ENCODE measurements at places on chromosomes 5 and 9.

GRCh38 chr5:181245427-181246275, 1.9 kb upstream of the RACK1 start:
- DNase-seq, result no peak

- no peak for DNase-seq
These were observed 48.2 kb upstream of the TLR4 start for GRCh38 chr9:117656002-117656401.

DNA sequence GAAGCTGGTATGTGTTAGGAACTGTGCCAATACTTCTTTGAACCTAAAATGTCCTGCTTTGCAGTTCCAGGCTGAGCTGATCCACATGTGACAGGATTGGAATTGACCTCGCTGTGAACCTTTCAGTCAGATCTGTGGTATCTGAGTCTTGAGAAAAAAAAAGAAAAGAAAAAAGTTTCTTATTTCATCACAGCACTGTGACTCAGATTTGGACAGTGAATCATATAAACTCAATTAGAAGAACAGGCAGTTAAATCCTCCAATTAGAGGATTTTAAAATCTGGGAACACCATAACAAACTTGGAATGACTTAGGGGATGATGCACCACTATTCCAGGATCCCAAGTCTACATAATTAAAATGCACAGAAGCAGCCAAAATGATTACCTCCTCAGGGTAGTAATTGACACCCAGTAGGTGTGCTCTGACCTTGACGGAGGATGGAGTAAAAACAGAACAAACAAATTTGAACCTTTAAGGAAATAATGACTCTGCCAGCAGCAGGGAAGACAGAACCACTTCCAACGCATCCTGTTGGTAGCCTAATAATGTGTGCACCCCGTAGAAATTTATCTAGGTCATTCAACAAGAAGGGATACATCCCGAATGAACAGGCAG, 57.8 kb upstream of the RAI14 start:
- no peak for DNase-seq

- no peak for DNase-seq
These were observed 144.7 kb upstream of the LRRTM2 start for GRCh38 chr5:139019880-139020279.

DNA sequence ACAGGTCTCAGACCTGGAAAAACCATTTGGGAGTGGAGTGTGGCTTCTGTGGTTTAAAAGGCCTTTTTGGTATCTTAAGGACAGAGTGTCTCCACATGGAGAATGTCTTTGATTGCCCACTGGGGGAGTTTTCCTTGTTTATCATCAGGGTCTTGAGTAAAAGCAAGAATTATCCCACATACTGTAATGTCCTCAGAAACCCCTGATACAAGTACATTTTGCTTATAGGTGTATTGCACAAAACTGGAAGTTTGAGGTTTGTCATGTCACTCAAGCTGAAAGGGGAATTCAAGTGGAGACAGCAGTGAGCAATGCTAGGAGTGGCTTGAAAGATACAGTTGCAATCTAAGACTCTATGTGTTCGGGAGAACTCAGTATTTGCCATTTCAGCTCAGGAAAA, 62.7 kb upstream of the GRAMD2B start:
- no peak for DNase-seq

GRCh38 chr5:156498226-156498980, 171.4 kb downstream of the SGCD start:
- DNase-seq, result no peak

- no peak for DNase-seq
These were observed 1022.3 kb downstream of the EFNA5 start for GRCh38 chr5:106648401-106648800.

GRCh38 chr5:159907689-159908590, 8.3 kb upstream of the ADRA1B start:
- no peak for DNase-seq

DNA sequence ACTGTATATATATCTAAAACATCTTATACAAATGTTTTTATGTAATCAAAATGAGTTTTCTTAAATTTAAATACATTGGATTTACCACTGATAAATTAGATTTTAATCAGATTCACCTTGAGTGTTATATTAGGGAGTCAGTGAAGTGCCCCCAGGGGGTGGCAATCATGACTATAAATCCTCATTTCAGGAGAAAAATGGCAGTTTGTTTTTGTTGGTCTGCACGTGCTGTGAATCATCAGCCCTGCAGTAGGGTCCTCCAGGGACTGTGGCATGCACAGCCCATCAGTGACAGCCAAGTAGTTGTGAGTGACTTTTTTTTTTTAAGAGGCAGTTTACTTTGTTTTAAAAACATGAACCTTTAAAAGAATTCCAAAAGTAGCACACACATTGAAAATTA, 65.2 kb downstream of the ZSWIM6 start:
- no peak for DNase-seq

DNA sequence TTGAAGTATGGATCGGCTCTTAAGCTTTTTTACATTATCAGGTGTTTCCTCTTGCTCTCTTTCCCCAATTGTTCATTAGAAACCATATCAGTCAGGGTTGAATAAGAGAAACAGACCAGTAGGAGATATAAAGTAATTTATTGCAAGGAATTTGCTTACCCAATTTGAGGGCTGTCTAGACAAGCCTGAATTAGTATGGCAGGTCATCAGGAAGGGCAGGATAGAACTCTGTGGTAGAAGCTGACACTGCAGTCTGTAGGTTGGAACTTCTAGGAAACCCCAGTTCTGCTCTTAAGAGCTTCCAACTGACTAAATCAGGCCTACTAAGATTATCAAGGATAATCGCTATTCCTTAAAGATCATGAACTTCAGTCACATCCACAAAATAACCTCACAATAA, 24.3 kb downstream of the ISOC1 start:
- DNase-seq, result no peak

DNA sequence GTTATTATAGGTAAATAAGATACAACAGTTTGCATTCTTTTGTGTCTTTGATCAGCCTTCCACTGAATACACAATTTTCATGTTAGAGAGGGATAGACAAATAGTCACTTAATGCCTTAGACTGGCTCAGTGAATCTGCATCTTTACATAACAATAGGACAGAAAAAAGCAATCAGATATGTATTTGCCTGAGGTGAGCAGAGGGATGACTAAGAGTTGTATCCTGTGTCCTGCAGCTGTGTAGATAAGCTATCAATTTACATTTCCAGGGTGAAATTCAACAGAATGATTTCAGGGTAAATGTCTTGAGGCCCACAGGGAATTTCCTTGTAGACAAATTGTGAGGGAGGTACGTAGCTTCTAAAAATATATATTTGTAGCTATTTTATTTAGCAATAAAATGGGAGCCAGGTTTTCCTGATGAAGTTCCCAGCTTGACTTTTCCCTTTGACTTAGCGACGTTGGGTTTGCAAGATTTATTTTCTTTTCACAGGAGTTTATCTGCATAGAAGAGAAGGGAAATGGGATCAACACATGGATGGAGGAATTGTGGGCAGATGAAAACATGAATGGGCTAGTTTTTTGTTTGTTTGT, 586.1 kb upstream of the CDH6 start:
- DNase-seq, result no peak

DNA sequence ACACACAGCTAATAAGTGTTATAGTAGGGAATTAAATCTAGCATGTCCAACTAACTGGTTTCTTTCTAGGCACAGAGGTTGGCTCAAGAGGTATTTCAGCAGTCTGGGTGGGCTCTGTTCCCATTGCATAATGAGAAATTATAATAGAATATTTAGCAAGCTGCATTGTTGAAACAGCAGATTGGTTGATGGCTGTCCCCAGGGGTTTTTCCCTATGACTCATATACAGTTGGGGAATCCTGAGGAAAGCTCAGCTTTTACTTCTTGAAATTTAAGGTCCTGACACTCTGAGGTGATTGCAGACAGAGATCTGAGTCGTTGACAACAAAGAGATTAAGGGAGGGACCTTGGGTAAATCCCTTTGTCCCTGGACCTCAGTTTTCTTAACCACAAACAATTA, 38.3 kb upstream of the TNFSF8 start:
- no peak for DNase-seq

GRCh38 chr5:115810761-115811160, 5.7 kb downstream of the CDO1 start:
- DNase-seq, result no peak

DNA sequence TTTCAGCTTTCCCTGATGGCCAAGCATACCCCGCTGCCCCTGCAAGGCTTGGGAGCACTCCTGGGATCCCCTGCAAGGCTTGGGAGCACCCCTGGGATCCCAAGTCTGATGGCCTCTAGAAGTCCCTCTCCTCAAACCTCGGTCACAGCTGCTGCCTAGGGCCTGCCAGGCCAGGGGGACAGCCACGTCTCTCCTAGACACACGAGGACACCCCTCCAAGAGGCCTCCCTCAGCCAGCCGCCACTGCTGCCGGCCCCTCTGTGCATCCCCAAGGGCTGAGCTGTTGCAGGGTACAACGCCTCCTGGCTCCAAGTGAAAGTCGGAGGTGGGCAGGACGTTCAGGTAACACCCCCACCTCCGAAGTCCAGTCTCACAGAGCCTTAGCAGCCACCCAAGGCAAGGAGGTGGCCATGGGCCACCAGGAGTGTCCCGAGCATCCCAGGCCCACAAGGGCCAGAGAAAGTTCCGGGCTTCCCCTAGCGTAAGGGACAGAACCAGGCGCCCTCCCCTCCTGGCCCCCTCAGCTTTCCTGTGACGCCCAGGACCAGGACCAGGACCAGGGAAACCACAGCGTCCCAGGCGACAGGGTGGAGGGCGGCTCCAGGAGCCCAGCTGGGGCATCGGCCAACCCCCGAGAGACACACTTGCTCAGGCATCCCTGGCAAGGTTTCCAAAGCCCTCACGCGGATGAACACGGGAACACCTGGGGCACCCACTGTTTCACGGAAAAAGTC, 17.3 kb upstream of the SLC12A7 start:
- DNase-seq, result no peak

GRCh38 chr5:134450374-134450773, 38.7 kb upstream of the CDKN2AIPNL start:
- DNase-seq, result no peak

DNA sequence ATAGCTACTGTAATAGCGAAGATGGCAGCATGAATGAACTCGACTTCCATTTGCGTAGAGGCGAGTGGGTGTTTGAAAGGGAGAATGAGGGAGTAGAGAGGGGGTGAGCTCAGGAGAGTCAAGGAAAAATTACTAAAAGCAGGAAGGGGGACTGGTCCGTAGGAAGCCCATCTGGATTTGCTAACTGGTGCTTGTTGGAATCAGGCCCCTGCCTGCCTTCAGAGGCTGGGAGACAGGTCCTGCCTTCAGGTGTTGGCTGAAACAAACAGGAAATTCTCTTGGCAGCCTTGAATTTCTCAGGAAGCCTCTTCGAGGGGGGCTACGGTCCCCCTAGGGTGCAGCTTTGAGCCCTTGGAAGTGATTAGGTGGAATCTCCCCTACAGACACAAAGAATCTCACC, 121.7 kb downstream of the OLFM1 start:
- no peak for DNase-seq

- no peak for DNase-seq
These were observed 21.7 kb downstream of the TRAF1 start for GRCh38 chr9:120904978-120905301.

DNA sequence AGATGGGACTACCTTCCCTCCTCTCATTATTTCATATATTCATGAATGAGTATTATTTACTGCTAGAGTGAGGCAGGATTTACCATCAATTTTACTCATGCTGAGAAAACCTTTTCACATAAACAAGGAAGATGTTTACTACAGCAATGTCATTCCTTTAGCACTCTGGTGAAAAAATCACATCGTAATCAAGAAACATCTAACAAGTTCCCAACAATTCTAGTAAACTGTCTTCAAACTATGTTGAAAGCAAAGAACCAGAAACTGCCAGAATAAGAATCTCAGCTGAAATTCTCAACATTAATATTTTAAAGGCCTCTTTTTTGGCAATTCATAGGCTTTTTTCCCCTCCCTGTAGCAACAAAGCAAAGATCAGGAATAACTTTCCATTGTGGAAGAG, 28.2 kb downstream of the AUH start:
- no peak for DNase-seq

DNA sequence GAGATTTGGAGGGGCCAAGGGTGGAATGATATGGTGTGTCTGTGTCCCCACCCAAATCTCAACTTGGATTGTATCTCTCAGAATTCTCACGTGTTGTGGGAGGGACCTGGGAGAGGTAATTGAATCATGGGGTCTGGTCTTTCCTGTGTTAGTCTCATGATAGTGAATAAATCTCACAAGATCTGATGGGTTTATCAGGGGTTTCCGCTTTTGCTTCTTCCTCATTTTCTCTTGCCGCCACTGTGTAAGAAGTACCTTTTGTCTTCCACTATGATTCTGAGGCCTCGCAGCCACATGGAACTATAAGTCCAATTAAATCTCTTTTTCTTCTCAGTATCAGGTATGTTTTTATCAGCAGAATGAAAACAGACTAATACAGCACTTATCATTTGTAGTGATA, 29.5 kb upstream of the SPIN1 start:
- no peak for DNase-seq

DNA sequence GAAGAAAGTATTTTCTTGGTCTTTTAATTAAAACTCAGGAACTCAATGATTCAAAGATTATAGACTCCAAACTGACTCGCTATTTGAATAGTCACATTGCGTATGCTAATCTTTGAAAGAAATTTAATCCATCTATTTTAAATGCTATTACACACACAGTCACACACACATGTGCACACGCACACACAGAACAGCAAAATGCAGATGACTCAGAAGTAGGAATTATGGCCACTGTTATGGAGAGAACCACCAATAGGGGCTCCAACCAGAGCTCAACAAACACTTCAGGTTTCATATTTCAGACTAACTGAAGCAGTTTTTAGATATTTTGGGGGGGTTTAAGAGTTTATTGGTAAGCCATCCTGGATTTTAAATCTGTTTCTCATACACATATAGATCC, 1917.9 kb downstream of the EFNA5 start:
- DNase-seq, result no peak

DNA sequence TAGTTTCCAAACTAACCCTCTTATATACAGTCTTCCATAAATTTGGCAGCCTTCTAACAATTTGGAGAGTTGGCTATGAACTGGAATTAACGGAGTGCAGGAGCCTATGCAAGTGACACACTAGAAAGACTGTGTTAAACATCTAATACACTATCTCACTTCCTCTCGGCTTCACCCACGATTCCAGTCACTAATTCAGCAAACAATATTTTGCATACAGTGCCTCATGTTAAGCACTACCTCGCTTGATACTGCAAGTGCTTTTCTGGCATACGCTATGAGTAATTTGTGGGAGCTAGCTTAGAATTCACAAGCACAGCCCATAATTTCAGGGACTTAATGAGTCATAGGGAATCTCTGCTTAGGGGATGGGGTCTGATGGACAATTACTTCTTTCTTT, 102.5 kb downstream of the ST8SIA4 start:
- DNase-seq, result no peak

DNA sequence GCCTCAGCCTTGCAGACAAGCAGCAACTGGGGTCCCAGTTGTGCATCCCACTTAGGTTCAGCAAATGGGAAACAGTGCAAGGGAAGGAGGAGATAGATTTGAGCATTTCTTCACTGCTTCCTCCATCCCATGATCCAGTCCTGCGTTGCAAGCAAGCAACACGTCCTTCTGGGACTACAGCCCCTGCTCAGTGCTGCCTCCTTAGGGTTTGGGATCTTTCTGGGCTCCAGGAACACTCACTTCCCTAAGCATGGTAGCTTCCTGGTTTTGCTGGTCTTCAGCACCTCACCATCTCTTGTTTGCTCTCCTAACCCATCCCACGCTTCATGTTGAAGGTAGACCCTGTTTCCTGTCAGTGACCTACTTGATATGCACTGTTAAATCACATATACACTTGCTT, 444.7 kb downstream of the MED10 start:
- DNase-seq, result no peak

GRCh38 chr9:7546261-7546660, 253.3 kb downstream of the DMAC1 start:
- DNase-seq, result no peak

Data from 8988T (cell line).